ENCODE measurements at places on chromosomes 1 and 21.

DNA sequence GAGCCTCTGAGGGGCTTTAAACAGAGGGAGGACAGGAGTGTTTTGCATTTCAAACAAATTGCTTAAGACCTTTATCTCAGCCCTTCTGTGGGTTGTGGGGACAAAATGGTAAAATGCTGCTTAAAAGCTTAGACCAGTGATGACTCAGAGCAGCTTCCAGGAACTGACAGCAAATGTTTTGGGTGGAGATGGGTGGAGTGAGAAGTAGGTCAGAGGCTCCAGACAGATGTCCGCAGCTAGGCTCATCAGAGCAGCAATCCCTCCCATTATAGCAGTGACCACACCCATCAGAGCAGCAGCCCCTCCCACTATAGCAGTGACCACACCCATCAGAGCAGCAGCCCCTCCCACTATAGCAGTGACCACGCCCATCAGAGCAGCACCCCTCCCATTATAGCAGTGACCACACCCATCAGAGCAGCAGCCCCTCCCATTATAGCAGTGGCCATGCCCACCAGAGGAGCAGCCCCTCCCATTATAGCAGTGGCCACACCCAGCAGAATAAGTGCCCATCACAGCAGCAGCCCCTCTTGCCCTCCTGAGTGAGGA is 532.2 kb downstream of the MATN1 start:
- DNase-seq = peak; percentile 81

- no peak for DNase-seq
Observed at GRCh38 chr1:95115708-95116137, 1.4 kb upstream of the TLCD4 start.

DNA sequence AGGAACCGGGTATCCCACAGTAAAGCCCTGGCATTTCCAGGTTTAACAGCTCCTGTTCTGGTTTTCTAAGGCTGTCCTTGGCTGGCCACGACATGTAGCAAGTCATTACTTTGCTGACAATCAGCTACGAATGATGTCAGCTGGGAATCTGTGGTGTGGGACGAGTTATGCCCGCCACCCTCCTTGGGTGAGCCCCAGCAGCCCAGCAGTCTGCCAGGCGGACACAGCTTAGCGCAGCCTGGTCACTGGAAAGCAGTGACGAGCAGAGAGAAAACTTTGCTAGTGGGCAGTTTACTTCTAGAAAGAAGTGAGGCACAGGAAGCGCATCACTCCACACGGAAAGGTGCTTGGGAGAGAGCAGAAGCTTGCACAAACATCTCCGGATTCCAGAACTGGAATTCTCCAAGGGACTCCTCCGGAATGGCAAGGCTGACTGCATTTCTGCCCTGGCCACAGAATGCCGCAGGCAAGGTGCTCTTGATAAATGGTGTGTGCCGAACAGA is 15.5 kb upstream of the ZNF436 start:
- DNase-seq = no peak

DNA sequence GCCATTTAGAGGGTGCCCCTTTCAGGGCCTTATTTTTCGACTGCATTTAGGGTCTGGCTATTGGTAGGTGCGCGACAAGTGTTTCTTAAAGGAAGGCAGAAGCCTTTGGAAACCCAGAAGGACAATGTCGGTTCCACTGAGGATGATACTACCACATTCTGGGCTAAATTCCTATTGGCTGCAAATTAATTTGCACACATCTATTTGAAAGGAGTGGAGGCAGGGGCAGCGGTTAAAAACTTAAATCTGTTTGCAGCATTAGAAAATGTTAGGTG is 1.1 kb downstream of the PATJ start:
- DNase-seq = no peak

DNA sequence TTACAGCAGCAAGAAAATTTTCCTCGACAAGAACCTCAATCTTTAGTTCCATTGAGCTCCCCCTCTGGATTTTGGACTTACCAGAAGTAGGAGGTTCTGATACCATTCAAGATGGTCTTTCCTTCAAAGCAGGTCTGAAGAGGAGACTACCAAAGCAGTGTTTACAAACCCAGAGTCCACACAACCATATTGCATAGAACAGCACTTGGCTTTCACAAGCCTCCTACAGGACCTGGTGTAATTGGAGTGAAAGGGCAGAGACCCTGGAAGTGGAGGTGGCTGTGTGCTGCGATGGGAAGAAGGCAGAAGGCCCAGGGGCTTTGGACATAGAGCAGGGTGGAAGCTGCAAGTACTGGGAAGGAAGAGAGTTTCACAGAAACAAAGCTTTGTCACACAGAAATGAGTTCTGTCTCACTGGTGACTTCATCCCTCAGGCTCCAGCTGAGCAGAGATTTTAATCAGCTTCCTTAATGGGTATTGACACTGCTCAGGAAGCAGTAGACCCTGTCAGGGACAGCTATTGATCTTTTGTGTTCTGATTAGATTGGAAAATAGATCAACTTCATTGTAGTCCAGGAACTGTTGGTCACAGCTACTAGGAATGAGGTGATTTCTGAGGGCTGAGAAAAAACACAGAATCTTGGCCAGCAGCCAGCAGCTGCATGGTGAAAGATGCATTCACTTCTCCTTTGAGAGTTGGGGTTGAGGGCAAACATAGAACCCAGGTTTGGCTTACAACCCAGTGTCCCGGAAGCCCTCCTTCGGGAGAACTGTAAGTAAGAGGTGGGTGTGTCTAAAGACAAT is 124.0 kb downstream of the SYT2 start:
- DNase-seq = no peak

- peak; percentile 31 for DNase-seq
Observed at GRCh38 chr21:42524341-42525028, 10.8 kb downstream of the SLC37A1 start.

GRCh38 chr1:154791292-154792166 is 78.6 kb downstream of the KCNN3 start:
- DNase-seq = peak; percentile 27

- no peak for DNase-seq
Observed at GRCh38 chr1:229990326-229990725, 76.7 kb upstream of the GALNT2 start.

- DNase-seq = peak; percentile 84
Observed at GRCh38 chr1:156727926-156728598, at the start of gene METTL25B. METTL25B (plus strand) TSS chr1:156728469; CDS start chr1:156729105, 636 bp downstream.

GRCh38 chr1:43540653-43541071 is 10.0 kb downstream of the PTPRF start:
- peak; percentile 21 for DNase-seq

DNA sequence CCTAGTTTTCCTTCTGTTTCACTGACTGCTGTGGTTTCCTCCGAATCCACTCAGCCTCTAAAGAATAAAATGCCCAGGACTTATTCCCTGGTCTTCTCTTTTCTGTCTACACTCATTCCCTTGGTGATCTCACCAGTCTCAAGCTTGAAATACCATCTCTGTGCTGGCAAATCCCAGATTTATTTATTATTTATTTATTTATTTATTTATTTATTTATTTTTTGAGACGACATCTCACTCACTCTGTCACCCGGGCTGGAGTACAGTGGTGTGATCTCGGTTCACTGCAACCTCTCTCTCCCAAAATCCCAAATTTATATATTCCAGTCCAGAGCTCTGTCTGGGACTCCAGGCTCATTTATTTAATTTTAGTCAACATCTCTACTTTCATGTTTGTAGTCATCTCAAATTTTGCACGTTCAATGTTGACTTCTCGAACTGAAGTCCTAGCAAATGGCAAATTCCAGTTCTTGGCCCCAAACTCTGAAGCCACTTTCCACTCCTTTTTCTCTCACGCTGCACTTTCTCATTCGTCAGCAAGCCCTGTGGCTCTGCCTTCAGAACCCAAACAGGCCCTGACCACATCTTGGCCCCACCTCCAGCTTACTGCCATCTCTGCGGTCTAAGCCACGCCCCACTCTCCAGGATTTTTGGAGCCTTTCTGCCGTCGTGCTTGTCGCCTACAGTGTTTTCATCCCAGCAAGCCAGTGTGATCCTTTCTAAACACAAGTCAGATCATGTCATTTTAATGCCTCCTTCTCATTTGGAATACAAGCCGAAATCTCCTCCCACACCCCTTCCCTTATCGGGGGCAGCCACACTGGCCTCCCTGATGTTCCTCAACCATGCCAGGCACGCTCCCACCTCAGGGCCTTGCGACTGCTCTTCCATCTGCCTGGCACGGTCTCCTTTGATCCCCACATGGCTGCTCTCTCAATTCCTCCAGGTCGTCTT is 14.2 kb upstream of the TENT5B start:
- DNase-seq = peak; percentile 90

Data from AG08395 (cell line).